ENCODE measurements at places on chromosomes 3 and 15.
A peak's percentile ranks its signal among the peaks of the same experiment; 100 is the strongest.

DNA sequence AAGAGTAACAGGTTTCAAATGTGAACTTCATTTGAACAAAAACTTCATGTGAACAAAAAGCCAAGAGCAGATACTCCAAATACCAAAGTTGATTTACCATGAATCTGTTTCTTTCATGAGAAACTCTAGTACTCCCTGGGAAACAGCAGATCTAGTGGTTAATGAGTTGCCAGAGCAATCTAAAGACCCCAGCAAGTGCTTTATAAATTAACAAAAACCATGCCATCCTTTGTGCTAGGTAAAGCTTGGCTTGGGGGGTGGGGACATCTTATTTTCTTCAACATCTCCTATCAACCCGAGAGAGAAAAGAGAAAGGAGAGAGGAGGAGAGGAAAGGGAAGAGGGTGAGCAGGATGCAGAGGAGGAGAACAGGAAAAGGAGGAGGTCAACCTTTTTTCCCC is 100.7 kb downstream of the TBL1XR1 start:
- DNase-seq: no peak

DNA sequence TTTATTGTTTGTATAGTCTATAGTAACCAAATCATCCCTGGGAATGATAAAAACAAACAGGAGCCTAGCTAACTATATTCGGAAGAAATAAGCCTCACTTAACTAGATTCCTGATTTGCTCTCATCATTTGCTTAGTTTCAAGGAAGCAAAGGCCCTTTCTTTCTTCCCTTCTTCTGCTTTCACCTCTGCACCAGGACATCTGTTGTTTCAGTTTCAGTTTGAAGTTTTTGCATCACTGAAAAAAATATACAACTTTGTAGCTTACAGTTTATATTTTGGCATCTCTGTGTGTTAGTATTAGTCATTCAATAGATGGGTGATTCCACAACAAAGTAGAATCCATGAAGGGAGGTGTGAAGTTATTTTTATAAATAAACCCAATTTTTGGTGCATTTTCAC is 113.6 kb upstream of the SNTN start:
- no peak for DNase-seq

DNA sequence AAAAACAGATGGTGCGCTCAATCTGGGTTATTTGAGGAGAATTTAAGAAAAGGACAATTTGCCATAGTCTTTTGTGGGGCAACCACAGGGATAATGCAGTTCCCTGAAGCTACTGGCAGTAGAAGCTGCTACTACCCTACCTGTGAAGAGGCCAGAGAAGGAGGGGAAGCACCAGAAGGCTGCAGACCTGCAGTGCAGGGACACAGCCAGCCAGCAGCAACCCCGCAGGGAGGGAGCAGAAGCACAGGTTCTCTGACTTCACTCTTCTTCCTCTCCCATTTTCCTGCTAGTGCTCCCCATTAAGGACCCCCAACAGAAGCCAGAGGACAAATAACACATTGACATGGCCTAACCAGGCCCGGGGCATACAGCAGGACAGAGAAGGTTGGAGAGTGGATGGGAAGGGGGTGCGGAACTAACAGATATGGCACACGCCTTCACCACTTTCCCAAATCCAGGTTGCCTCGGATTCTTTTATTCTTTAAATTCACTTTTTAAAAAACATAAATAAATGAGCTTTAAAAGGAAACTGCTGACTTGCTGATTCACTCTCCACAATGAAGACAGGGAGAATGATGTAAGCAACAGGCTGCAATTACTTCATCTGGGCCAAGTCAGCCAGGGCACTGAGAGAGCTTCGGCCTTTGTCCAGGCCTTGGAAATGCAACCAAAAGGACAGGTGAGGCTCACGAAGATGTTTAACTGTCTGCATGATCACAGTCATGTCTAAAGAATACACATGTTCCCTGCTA is 30.1 kb downstream of the POPDC2 start:
- no peak for DNase-seq

GRCh38 chr15:43278869-43279268 is 12.1 kb upstream of the TGM5 start:
- no peak for DNase-seq

GRCh38 chr3:189580190-189580589 is 51.0 kb upstream of the TP63 start:
- no peak for DNase-seq

DNA sequence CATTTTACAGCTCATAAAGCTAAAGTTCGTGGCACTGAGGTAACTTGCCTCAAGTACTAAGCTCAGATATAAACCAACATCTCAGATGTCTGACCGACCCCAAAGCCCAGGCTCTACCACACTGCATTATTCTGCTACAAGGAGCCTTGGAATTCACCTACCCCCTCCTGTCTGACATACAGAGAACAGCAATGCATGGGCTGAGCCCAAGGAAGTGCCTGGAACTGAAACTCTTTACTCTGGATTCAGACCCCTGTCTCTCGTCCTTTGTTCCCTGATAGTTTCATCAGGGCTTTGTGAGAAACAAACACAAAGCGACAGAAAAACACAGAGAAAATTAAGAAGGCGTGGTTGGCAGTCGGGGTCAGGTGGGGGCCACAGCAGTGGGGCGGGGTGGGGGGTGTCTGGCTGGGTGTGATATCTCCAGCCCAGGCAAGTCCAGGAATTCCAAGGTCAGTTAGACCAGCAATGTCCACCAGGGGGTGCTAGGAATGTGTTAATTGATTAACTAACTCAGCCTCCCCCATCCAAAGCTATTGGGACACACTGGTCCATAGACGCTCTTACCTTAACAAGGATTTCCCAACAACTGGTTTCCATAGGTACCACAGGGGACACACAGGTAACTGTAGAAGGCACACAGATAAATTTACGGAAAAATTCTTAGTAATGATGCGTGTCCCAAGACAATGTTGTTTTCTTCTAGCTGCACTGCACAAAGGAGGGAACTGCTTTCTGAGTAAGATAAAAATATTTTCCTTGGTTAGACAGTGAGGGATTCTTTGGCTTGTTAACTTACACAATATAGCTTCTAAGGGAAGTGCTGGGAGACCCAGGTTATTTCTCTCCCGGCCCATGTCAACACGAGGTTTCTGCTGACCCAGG is 18.8 kb upstream of the SSUH2 start:
- peak; percentile 72 for DNase-seq

- DNase-seq: no peak
These were observed 139.9 kb upstream of the TLE3 start for GRCh38 chr15:70237626-70238025.

DNA sequence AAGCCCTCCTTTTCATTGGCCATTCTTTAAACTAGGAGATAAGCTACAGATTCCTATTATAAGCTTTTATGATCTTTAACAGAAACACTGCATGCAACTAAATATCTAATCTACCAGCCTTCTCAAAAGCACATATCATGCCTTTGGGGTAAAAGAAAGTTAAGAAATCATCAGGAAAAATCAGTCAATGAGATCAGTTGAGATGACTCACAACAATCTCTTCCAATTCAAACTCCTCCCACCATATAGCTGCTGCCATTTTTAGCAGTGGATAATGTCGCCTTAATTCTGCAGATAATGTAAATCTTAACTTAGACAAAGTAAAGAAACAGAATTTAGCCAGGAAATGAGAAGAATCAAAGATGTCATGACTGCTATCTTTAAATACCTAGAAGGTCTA is 135.2 kb upstream of the BCL6 start:
- no peak for DNase-seq

- no peak for DNase-seq
These were observed 2.1 kb upstream of the ALAS1 start for GRCh38 chr3:52195823-52196331.

- DNase-seq: no peak
These were observed 21.9 kb downstream of the IL20RB start for GRCh38 chr3:136979684-136980083.

DNA sequence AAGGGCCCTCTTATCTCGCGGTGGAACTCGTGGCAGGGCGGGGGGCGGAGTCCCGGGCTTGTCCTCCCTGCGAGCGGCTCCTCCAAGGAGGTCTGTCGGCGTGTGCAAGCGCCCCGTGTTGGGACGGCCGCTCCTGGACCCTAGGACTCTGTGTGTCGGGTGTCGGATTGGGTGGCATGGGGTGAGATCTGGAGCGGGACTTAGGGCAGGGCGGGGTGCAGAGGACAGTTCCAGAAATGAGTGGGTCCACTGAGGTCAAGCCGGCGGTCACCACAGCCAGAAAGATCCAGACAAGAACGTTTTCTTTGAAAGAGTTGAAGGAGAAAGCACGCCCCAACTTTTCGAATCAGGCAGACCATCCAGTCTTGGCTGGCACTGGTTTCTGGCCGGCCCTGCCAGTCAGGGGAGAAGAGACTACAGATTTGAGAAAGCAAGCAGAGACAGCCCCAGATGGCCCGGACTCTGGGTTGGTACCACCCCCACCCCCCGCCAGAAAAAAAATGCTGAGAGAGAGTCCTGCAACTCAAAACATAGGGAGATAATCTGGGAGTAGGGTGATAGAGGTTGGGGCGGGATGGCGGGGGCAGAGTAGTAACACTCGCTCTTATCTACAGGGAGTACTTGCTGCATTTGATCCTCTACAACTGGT is 784 bp upstream of the CISH start:
- DNase-seq: no peak

GRCh38 chr3:176767385-176767784 is 429.9 kb downstream of the TBL1XR1 start:
- DNase-seq: peak; percentile 23

- DNase-seq: peak; percentile 76
These were observed 36.4 kb upstream of the TRIM71 start for GRCh38 chr3:32781211-32781968.

GRCh38 chr15:78454992-78455391 is 17.0 kb downstream of the IREB2 start:
- no peak for DNase-seq

Measured in DMS53 (cell line).